ENCODE measurements at places on chromosomes 13 and 19. TPM values are rescaled to one million over a fixed set of nuclear protein-coding genes. Genes with fewer than 3 reads are reported as not detected.

FUT2 gene
- 78.1 TPM for total RNA-seq

- DNase-seq = peak; percentile 27
Measured at GRCh38 chr13:24683838-24684599, 3.8 kb downstream of the ATP12A start.

GRCh38 chr13:22135446-22135845 is 464.6 kb downstream of the FGF9 start:
- DNase-seq = no peak

DNA sequence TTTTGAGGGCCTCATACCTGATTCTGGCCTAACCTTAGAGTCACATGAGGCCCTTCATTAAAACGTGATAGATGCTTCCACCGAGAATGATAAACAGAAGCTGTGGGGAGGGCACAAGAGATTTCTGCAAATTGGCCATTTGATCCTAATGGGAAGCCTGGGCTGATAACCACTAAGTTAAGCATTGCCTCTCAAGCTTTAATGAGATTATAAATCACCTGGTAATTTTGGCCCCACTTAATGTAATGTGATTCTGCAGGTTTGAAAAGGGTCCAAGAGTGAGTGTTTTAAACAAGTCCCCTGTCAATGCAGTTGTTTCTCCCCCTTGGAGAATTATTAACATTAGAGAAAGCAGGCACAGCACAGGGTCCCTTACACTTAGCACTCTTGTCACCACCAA is 42.0 kb downstream of the ZNF486 start:
- DNase-seq = no peak

DNA sequence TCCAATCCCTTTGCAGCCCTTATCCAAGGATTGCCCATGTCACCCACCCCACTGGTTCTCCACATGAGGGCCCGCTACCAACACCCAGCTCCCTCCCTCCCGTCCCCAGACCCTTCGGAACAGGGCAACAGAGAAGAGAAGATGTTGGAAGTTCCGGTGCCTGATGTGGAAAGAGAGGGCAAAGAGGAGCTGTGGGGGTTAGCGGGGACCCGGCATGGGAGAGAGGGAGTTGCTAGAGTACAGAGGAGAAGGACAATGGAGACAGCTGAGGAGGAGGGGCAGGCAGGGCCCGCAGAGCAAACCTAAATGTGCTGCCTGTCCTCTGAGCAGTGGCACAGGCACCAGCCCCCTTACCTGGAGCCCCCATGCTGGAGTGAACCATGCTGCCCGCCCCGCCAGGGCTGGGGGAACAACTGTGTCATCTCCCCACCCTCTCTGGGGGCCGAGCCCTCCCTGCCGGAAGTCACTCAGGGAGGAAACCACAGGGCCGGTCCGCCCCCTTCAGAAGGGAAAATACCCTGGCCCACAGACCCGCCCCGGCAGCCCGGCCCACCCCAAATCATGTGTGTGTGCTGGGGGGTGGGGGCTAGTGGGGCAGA is at the start of gene POU2F2:
Gene POU2F2 (minus strand): TSS at position 417 of the 599 bp plus-strand sequence. CDS start 35 bp downstream, at position 382.
- peak; percentile 44 for DNase-seq

Data from mucosa of gallbladder (tissue), 1 donor.